ENCODE measurements at places on chromosomes 11 and 22.

GRCh38 chr22:45460288-45461109, 42.2 kb upstream of the FBLN1 start:
- DNase-seq = no peak

GRCh38 chr11:14036469-14036868, 73.9 kb downstream of the SPON1 start:
- DNase-seq = no peak

DNA sequence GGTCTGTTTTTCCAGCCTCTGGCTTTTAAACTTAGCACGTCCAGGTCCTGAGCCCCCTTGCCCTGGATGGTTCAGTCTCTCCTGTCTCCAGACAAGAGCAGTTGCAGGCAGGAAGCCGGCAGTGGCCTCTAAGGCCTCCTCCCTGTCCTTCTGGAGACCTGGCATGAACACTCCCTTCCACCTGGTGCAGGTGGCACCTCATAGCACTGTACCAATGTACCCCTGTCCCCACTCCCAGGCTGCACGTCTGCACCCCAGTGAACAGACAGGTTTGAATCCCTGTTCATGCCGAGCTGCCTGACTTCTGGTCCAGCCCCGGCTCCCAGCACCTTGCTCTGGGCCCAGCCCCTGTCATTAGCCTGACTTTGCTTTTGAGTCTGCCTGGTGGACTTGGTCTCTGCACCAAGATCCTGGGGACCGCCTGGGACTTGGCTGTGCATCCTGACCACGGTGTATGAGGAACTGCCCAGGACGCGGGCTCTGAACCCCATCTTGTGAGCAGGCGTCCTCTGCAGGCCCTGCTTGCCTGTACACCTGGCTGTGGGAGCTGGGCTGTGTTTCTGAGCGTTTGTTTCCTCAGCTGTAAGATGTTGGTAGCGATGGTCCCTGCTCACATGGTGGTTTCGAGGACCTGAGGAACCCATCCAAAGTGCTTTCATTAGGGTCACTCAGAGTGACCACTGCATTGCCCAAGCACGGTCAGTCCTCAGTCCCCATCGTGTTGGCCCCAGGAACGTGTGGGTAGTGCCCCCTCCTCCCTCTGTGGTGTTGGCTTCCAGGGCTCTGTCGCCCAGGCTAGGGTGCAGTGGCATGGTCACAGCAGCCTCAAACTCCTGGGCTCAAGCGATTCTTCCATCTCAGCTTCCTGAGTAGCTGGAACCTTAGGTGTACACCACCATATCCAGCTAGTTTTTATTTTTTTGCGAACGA, 75.0 kb upstream of the SHANK2 start:
- DNase-seq = no peak

GRCh38 chr11:64485074-64485473, 105.9 kb upstream of the SLC22A12 start:
- no peak for DNase-seq

DNA sequence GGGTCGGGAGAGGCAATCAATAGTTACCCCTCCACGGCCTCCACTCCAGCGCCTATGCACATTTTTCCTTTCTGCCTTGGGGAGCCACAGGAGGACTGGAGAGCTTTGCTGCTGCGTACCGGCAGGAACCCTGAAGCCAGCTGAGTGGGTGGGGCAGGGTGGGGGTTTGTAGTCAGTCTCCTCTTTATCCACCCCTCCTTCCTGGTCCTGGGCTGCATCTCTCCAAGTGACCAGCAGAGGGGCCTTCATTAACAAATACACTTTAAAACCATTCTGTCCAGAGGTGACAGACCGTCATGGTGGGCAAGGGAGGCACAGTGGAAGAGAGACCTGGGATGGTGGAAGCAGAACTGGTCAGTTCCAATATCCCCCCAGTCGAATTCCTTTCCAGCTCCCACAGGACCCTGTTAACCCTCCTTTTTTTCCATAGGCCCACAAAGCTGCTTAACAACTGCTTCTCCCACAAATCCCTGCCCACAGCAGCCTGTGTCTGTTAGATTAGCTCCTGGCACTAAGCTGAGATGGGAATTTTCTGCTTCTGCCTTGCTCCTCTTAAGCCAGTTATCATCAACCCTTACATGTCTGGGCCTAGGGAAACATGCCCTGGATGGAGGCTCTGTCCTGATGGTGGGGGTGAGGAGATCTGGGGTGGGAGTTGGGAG, 3.9 kb upstream of the ABCG4 start:
- DNase-seq = no peak

- DNase-seq = peak; percentile 88
Measured at GRCh38 chr22:46674367-46674781, 54.2 kb downstream of the GRAMD4 start.

- no peak for DNase-seq
Measured at GRCh38 chr11:67440229-67441097, 2.8 kb downstream of the CORO1B start.

- DNase-seq = no peak
Measured at GRCh38 chr11:117565709-117566108, 231.3 kb downstream of the DSCAML1 start.

All from T-helper 2 cell (primary cell).